ENCODE measurements at places on chromosomes 5 and 9.

GRCh38 chr5:108730617-108731340 lies 16.9 kb upstream of the FER start:
- DNase-seq, result no peak

DNA sequence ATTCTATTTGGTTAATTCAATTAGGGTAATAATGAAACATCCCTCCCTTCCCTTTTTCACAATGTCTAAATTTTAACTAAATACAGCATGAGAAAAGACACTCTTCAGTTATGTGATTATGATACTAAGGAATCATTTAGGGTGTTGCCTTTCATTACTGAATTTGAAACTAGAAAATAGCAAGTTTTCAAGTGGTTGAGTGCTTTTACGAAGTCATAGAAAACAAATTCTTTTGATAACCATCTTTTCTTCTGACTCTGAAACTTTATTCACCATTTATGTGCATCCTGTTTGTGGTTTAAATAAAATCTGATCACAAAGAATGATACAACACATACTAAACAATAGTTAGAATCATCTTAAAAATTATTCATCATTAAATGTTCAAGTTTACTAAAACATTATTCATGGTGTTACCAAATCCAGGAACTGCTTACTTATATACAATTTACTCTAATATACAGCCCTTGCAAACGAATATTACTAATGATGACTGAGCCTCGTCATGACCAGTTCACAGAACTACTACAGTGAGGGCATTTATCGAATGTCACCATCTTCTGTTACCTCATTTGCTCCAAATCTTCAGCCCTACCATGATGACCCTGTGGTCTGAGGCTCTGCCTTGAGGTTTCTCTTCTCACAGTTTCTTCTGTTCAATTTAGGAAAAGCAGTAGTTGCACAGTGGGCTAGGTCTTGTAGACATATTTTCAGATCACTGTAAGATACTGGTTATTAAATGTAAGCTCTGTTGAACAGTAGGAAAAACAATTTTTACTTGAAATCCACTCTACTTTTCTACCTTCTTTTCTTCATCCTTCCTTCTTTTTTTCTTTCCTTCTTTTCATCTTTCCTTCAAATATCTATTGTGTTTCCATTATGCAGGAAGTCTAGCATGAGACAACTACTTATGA lies 18.3 kb upstream of the IL9 start:
- DNase-seq, result no peak

- no peak for DNase-seq
Measured at GRCh38 chr5:155069961-155070360, 56.4 kb downstream of the KIF4B start.

DNA sequence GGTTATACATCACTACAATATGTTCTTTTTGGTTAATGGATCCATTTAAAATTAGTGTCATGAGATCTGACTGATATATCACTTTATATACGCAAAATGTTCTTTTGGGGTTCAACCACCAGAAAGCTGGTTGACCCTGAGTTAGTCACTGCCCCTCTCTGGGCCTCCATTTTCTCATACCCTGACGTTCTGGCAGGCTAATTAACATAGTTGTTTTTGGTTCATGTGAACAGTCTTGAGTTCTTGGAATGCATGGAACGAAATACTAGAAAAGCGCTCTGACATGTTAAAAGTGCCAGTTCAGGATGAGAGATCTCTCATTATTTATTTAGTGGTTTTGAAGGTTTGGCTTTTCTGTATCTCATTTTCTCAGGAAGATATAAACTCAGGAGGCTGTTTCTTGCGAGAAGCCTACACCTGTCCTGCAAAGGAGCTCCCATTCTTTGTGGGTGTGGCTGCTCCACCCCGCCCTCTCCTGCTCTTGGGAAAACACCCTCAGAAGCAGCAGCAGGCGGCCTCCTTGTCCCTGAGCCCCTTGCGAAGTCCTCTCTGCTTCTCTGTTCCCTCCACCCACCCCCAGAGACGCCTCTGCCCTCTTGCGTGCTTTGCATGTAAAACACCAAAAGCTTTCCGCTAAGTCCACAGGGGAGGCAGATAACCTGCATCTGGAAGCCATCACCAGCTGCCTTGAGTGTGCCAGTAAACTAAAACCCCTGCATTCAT lies 302.4 kb upstream of the PANK3 start:
- no peak for DNase-seq

DNA sequence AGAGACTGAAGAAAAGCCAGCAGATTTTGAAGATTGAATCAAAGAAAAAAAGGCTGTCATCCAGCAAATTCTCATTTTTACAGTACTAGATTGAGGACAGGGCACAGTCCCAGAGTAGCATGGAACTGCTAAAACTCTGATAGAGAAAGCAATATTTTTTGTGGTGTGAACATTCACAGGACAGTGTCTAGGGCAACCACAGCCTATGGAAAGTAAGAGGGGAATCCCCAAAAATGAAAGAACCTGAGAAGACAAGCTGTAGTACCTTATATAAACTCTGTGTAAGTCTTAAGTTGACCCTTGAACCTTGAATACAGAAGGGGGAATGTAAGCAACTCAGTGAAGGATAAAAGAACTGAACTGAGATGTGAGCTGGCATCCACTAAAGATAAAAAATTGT lies 540.3 kb downstream of the HINT1 start:
- DNase-seq, result no peak

DNA sequence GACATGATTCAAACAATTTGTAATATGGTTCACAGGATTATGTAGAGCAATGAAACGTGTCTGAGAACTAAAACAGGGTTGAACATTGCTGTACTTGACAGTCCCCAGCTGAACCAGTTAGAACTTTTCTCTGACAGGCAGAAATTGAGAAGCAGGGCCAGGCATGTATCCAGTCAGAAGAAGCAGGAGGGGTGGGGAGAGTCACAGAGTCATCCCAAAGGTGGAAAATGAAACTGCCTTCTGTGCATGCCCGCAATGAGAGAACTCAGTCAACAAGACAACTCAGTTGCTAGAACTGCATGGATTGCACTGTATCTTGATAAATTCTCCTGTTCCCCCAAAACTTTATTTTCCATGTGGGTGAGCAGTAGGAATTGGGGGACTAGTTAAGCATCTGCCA lies 72.9 kb upstream of the PRLR start:
- DNase-seq, result no peak

- DNase-seq, result no peak
Measured at GRCh38 chr9:110282018-110282738, 25.9 kb upstream of the TXN start.

DNA sequence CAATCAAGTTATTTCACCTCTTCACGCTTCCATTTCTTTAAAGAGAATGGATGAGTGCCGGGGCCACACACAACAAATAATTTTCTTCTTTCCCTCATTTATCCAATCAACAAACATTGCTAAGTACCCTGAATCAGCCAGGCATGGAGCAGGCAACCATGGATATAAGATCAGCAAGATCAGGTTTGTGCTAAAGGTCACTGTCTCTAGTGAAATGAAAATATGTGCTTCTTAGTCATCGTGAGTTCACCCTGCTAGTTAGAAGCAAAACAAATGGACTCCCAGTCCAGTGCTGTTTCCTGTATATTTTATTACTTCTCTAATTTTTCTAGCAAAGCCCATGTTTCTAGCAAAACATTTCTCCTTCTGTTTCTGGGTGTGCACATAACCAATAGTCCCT lies 629.2 kb downstream of the BNC2 start:
- no peak for DNase-seq

- DNase-seq, result no peak
Measured at GRCh38 chr9:132185073-132186009, 23.5 kb downstream of the NTNG2 start.

- DNase-seq, result no peak
Measured at GRCh38 chr9:3824581-3824980, 298.8 kb upstream of the RFX3 start.

- DNase-seq, result no peak
Measured at GRCh38 chr5:68295772-68296171, 80.2 kb downstream of the PIK3R1 start.

DNA sequence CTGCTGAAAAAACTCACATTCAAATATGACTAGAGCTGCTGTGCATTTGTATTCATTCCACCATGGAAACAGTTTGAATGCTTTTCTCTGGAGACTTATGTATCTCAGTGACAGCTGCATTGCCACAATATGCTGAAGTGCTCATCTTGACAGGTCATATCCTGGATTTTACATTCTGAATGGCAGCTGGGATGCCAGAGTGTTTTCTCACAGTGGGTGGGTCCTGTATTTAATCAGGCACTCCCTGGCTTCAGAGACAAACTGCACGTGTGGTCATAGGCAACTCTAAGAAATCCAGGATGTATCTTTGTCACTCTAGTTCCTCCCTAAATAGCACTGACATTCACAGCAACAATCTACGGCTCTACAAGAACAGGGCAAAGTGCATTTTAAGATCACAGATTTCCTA lies 75.6 kb downstream of the ST8SIA4 start:
- DNase-seq, result no peak

GRCh38 chr5:35850967-35851680 lies 5.6 kb upstream of the IL7R start:
- no peak for DNase-seq

DNA sequence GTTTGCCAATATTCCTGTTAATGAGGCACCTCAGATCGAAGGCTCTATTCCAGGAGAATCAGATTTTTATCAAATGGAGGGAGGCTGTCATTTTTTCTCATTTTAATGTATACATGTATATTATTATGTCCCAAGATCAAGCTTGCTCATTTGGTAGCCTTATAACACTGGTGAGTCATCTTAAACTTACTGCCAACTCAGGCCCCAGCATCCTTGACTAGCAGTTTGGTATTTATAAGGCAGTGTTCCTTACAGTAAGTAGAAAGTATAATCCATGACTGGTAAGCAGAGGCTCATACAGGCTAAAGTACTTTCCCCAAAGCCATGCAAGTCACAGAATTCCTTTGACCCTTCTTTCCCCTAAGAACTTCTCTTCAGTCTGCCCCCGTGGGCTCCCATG lies 90.7 kb upstream of the NR3C1 start:
- DNase-seq, result no peak

- DNase-seq, result no peak
Measured at GRCh38 chr9:123928533-123929176, 1.3 kb downstream of the DENND1A start.

GRCh38 chr9:8514760-8515159 lies 715.2 kb upstream of the DMAC1 start:
- DNase-seq, result no peak

GRCh38 chr9:126056312-126057021 lies 270.2 kb upstream of the MVB12B start:
- DNase-seq, result no peak

DNA sequence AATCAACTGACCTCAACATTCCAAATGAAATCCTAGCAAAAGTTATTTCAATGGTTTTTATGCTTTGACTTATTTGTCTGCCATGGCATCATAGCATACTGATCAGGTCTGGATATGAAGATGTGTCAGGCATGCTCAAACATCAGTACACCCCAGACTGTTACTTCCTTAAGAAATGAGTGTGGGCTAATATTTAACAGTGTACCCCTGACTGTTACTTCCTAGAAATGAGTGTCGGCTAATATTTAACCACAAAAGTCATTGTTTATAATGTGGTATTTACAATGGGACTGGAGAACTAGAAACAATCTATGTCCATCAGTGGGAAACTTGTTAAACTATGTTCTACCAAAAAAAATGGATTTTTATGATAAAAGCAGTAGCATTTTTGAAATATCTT lies 38.1 kb upstream of the HNRNPA0 start:
- no peak for DNase-seq

DNA sequence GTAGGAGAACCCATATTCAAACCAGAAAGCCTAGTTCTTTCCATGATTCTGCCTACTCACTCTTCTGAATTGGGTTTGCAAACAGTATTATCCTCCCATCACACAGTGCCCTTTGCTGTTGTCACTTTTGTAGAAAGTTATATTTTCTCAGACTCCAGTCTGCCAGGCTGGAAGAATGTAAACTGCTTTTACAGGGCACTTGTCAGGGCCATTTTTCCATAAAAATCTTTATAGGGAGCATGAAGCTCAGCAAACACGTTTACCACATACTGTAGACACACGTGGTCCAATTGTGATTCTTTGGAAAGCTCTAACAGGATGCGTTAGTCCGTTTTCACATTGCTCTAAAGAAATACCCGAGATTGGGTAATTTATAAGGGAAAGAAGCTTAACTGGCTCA lies 204.0 kb downstream of the KCNN2 start:
- no peak for DNase-seq

DNA sequence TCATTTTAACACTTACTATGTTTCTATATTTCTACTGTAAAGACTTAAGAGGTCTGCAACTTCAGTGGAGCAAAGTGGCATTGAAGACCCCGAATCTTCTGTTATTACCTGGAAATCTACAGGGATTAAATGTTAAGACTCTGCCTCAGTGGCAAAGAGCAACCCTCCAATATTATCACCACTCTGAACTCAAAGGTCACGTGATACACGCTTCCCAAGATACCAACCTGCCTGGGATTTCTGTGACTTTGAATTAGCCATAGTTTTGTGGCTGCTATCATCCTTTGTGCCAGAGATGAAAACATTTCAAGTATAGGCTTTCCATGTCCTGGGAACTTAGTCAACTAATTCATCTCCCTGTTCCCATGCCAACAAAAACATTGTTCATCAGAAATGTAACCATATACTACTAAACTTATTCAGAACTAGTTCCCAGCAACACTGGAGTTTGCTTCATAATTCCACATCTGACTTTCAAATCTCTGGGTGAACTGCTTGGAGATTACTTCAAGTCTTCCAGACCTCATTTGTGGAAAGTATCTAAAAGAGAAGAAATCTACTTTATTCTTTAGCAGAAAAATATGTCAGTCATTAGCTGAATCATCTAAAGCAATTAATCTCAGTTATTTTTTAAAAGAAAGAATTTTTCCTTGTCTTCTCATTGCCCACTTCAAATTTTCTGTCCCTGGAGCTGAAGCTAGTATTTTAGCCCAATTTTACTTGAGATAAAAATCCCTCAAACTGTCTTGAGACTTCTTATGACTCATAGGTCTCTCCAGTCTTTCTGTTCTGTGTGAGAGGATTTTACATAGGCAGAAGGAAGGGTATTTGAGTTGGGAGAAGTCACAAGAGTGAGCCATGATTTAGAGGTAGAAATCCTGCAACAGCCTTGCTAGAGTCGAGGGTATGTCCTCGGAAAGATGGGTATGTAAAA lies 83.0 kb downstream of the ZNF462 start:
- DNase-seq, result no peak

- no peak for DNase-seq
Measured at GRCh38 chr5:149114403-149115312, 26.6 kb upstream of the ABLIM3 start.

- DNase-seq, result no peak
Measured at GRCh38 chr5:3009605-3010004, 258.1 kb upstream of the IRX2 start.

Data from cortex of kidney (tissue), 1 donor.